ENCODE measurements at places on chromosomes 2 and 18.

DNA sequence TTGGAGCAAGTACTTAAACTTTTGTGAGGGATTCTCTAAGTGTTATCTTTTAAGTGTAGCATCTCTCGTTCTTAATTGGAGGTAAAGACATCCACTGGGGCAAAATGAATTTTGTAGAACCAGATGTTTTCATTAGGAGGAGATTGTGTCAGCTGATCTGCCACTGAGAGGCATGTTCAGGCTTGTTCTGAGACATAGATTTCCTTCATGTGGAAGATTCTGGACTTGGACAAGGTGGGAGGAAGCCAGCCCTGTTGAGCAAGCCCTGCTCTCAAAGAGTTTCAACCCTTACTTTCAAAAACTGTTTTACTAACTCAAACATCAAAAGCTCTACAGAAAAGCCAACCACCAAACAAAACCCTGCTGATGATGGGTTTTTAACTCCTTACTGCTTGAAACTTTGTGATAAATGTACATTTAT is 6.5 kb downstream of the MAP4K4 start:
- no peak for DNase-seq

DNA sequence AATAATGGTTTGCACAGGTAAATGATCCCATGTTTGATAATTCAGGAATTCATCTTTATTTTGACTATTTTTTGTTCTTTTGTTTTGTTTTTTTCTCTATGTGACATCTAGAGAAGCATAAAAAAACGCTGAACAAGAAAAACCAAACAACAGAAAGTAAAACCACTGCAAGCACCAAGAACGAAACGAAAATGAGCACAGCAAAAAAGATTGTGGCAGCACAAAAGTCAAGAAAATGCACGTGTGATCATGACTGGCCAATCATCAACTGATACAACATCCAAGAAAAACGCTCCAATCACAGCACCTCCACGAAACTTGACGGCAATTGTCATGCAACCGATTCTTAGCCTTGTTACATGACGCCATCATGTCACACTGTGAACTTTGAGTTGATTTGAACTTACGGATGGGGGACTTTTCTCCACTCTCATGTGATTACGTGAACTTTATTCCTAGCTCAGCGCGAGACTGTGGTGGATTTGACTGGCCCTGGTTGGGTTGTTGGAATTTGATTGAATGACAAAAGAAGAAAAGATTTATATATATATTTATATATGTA is 318.7 kb downstream of the CELF4 start:
- no peak for DNase-seq

- no peak for DNase-seq
Measured at GRCh38 chr2:104638190-104638858, 215.6 kb upstream of the POU3F3 start.

DNA sequence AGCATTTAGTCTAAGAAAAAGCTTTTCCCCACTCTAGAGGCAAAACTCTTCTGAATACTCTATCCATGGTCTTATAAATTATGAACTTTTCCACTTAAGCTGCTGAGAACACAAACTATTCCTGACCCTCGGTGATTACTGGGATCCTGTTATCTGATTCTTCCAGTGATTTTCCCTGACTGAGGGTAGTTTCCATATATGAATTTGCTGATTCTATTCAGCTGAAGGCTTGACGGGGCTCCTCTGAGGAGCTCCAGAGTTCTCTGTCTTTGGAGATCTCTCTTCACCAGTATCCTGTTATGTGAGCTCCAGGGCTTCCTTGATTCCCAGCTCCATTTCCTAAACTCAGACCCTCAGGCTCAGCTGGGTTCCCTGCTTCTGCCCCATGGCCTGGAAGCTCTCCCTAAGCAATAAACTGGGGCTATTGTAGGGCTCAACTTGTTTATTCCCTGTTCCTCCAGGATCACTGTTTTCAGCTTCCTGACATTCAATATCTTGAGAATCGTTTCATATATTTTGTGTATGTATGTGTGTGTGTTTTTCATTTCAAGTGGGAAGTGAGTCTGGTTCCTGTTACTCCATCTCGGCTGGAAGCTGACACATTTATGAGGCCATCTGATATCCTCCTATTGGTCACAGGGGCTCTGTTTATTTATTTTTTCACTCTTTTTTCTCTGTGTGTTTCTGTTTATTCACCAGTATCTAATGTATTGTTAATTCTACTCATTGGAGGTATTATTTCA is 78.2 kb downstream of the ARHGAP28 start:
- no peak for DNase-seq

GRCh38 chr2:166494140-166494624 is at the start of gene SCN7A:
Gene SCN7A, minus strand, starts transcription at chr2:166494249. Its CDS starts 16,553 bp downstream, at chr2:166477696.
- peak; percentile 65 for DNase-seq

DNA sequence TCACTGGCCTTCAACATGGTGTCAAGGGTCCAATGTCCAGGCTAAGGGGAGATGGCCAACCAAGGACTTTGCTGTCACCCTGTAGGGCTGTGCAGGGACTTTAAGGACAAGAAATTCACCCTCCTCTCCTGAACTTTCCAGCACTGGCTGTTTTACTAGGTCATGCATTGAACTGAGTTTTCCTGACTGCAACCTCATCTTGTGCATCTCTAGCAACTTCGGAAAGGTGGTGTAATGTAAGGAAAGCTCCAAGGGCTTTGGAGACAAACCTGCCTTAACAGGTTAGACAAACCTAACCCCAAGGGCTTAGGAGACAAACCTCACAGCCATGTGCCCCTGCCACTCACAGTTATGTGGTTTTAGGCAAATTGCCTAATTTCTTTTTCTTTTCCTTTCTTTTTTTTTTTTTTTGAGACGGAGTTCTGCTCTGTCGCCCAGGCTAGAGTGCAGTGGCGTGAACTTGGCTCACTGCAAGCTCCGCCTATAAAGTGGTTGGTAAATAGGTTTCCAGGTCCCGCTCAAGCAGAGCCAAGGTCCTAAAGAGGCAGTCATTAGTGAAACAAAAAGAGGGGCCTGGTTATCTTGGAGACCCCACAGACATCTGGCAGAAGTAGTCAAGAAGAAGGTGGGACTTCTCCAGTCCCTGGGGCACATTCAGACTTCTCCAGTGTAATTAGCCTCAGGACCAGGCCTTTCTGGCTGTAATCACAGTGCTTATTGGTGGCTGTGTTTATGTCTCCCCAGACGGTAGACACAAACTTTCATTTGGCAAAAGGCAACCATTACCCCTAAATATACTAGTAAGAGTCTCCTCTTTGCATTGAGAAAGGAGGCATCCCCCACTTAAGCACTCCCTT is 37.6 kb upstream of the PMAIP1 start:
- DNase-seq, result no peak

DNA sequence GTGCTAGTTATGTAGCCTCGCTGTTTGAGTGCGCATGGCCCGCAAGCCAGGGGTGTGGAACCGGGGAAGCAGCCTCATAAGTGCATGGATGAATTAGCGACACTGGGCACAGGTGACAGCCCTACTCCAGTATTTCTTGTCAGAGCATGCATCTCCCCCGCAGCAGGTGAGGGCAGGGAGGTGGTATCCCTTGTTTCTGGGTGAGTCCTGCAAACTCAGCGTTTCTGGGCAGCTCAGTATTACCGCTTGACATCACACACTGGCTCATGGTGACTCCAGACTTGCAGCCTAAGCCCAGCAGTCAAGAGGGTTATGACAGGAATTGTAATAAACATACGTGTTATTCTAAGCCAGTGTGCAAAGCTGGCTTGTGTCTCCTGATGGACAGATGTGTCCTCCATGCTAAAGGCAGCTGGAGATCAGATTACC is 2.5 kb downstream of the CABLES1 start:
- DNase-seq, result no peak

DNA sequence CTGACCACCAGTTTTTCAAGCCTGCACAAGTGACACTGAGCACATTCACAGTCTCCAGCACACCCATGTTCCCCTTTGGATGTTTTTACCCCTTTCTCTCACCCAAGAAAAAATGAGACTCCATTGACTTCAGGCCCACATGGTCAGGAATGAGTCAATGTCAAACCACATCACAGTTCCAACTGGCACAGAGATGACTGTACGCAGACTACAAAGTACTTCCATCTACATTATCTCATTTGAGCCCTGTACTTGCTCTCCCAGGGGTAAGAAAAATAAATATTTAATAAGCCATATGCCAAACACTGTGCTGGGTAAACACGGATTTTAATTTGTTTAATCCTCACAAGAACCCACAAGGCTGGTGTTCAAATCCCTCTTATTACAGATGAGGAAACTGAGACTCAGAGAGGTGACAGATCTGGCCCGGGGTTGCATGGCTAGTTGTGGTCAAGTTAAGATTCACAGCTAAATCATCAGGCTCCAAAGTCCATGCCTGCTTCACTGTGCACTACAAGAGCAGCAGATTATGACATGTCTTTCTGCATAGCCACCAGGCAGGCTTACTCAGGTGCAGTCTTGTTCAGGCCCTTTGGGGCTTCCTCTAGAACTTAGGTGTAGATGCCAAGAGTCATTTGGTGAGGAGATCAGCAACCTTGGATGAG is 106.1 kb downstream of the TXNL1 start:
- no peak for DNase-seq

GRCh38 chr2:221374234-221374633 is 197.9 kb downstream of the EPHA4 start:
- DNase-seq, result no peak

All from NCI-H526 (cell line).